ENCODE measurements at places on chromosomes 12 and 14. TPM values are rescaled to one million over a fixed set of nuclear protein-coding genes. Genes with fewer than 3 reads are reported as not detected.
A peak's percentile ranks its signal among the peaks of the same experiment; 100 is the strongest.

GRCh38 chr14:22980672-22981089, 1.7 kb downstream of the AJUBA start:
- no peaks in the 10 kb centered on the region for H3K27me3 ChIP-seq
- no peaks in the 10 kb centered on the region for H3K36me3 ChIP-seq
- H3K4me1 ChIP-seq, result peaks cover 18% of the 10 kb centered on the region
- H3K4me3 ChIP-seq, result peak overlapping the region; percentile 45

DNA sequence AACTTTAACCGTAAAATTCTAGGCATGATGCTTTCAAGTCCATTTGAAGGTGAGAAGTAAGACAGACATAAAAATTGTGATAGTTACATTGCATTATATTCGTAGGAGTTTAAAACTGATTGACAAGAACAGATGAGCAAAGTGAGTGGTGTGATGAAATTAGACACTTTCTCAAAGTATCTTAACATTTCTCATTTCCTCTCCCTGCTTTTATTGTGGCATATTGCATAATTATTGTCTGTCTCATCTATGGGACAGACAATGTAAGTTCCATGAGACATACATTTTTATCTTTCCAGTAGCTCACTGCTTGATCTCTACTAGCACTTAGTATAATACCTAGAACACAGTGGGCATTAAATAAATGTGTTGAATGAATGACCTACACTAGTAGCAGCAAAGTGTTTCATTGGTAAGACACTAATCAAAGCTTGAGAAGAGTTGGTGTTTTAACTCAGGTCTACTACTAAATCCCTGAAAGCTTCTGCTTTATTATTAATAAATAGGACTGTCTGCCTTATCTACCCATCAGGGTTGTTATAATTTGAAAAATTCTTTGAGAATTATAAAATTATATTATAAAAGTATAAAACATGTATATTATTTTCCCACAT, 19.0 kb downstream of the A2M start:
- no peak overlapping the region for H3K27ac ChIP-seq
- no peak overlapping the region for H3K4me3 ChIP-seq
- H3K4me1 ChIP-seq, result no peaks in the 10 kb centered on the region
- no peak for DNase-seq
- no peaks in the 10 kb centered on the region for H3K27me3 ChIP-seq

GRCh38 chr12:52600941-52601481, at the start of gene KRT72:
KRT72 (minus strand) TSS chr12:52601463; CDS start chr12:52601452, 11 bp downstream.
- no peak for DNase-seq
- H3K36me3 ChIP-seq, result no peaks in the 10 kb centered on the region
- no peak within 1 kb of the TSS for H3K4me3 ChIP-seq
- H3K27ac ChIP-seq, result no peak within 1 kb of the TSS
- H3K27me3 ChIP-seq, result no peaks in the 10 kb centered on the region

DNA sequence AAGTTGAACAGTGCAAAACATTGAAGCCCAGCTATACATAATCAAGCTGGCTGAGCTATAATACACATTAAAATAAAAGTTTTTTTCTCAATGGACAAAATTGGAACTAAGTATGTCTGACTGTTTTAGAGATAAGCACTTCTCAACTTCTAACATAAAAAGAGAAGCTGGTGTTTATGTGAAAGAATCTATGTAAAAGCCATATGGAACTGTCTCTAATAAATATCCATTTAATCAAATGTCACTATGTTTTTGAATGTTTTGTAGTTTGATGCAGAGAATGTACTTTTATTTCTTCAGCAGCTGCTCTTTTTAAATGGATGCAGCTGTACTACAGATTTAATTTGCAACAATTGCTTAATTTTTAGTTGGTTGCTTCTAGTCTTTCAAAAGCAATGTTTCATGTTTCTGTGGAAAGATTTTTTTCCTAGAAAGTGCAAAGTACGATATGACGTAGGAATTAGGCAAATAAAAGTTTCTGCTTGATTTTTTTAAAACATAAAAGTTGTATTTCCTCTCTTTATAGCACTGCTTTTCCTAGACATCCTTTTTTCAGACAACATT, 114.2 kb downstream of the PDE3A start:
- H3K4me3 ChIP-seq, result no peak overlapping the region
- no peak for DNase-seq
- H3K27me3 ChIP-seq, result no peaks in the 10 kb centered on the region
- no peaks in the 10 kb centered on the region for H3K36me3 ChIP-seq
- H3K27ac ChIP-seq, result no peak overlapping the region

MLEC gene
- 143 TPM for total RNA-seq

DNA sequence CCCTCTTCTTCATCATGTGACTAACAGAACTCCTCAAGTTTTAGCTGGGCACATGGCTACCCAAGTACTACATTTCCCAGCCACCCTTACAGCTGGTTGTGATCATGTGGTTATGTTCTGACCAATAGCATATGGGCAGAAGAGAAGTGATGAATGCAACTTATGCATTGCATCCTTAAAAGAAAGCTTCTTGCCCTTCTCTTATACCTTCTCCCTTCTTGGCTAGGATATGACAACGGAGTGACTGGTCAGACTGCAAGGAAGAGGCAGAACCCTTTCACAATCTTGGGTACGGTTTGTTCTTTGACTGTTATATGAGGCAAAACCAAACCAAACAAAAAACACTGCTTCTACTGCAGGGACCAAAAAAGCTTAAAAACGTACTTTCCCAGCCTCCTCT, 66.5 kb upstream of the MAX start:
- no peaks in the 10 kb centered on the region for H3K36me3 ChIP-seq
- H3K27me3 ChIP-seq, result peaks cover 4% of the 10 kb centered on the region
- no peak for DNase-seq
- no peak overlapping the region for H3K4me3 ChIP-seq
- H3K27ac ChIP-seq, result no peak overlapping the region

Data from CD8-positive, alpha-beta memory T cell (primary cell).